Type B pancreatic cell (in vitro differentiated cells): ENCODE measurements at places on chromosomes 16 and 17. TPM values are rescaled to one million over a fixed set of nuclear protein-coding genes. Genes with fewer than 3 reads are reported as not detected.

- no peaks in the 10 kb centered on the region for H3K27me3 ChIP-seq
- peak within 1 kb of the TSS; percentile 95 for H3K27ac ChIP-seq
- no peaks in the 10 kb centered on the region for H3K36me3 ChIP-seq
- H3K4me3 ChIP-seq: peak within 1 kb of the TSS; percentile 95
- peaks cover 12% of the 10 kb centered on the region for H3K4me1 ChIP-seq
Observed at GRCh38 chr16:397135-397661, at the start of gene NME4. TSS of gene NME4 (plus strand) at chr16:397199. CDS start at chr16:397223, 24 bp downstream.

GRCh38 chr17:43217614-43218087 is 6.0 kb downstream of the TMEM106A start:
- peaks cover 9% of the 10 kb centered on the region for H3K4me1 ChIP-seq
- DNase-seq: no peak
- peak overlapping the region; percentile 31 for H3K27ac ChIP-seq
- no peak overlapping the region for H3K4me3 ChIP-seq

The MPP2 gene
- 5.2 and 18.5 TPM in 2 replicates for total RNA-seq

- H3K4me1 ChIP-seq: peaks cover 3% of the 10 kb centered on the region
- no peak overlapping the region for H3K4me3 ChIP-seq
- no peak overlapping the region for H3K27ac ChIP-seq
- DNase-seq: no peak
- H3K27me3 ChIP-seq: no peaks in the 10 kb centered on the region
Observed at GRCh38 chr17:28956112-28956511, 4.8 kb upstream of the PHF12 start.

DNA sequence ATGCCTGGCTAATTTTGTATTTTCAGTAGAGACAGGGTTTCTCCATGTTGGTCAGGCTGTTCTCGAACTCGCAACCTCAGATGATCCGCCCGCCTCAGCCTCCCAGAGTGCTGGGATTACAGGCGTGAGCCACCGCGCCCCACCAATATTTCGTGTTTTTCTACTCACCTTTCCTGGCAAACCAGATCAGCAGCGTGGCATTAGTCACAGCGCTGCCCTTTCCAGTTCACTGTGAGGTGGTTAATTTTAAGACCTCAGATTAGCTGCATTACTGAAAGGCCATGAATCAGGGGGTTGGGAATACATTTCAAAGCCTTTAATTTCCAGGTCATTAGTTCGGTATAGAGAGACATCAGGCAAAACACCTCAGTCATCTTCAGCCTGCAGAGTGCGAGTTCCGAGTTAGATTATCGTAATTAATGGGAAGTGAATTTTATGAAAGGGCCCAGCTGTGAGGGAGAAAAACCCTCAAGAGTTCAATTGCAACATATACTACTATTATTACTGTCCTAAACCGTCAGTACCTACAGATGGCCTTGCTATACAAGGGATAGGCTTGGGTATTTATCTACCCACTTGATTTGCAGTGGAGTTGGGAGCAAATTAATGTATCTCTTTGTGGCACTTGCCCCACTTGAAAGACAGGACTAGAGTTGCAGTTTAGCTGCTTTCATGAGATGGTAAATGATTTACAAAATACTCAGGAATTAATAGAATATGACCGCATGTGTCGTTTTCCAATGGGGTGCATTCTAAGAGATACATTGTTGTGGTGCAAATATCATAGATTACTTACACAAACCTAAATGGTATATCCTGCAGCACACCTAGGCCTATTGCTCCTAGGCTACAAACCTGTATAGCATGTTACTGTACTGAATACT is 2.1 kb upstream of the USP32 start:
- peaks cover 27% of the 10 kb centered on the region for H3K4me1 ChIP-seq
- H3K36me3 ChIP-seq: no peaks in the 10 kb centered on the region
- H3K4me3 ChIP-seq: peak overlapping the region; percentile 54
